ENCODE measurements at places on chromosomes 4 and X. TPM values are rescaled to one million over a fixed set of nuclear protein-coding genes. Genes with fewer than 3 reads are reported as not detected.

Gene OTUD6A
- not detected for total RNA-seq

Gene TENM3
- 15.0 TPM for total RNA-seq

Gene TMEM35A
- total RNA-seq = 0.14 TPM

Gene VCX3A
- not detected for total RNA-seq

Gene AFP
- not detected for total RNA-seq

Gene DCLK2
- total RNA-seq = not detected

Gene HPGDS
- total RNA-seq = not detected

Gene TKTL1
- not detected for total RNA-seq
